CD4-positive, alpha-beta memory T cell (primary cell): ENCODE measurements at places on chromosomes 3 and 15.

GRCh38 chr3:124584552-124585391, 145.5 kb upstream of the UMPS start:
- DNase-seq: peak; percentile 36

DNA sequence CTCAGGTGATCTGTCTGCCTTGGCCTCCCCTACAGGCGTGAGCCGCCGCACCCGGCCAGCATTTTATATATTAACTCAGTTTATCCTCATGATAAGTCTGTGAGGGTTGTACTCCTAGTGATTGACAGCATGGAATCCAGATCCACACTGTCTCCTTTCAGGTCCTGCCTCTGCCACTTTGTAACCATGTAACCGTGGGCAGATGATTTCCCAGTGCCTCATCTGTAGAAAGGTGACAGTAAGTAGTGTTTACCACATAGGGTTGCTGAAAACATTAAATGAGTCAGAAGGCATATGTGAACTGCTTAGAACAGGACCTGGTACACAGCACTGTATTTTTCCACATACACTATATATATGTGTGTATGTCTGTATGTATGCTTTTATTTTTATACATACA, 2.4 kb downstream of the FYTTD1 start:
- no peak for DNase-seq

GRCh38 chr3:73520931-73521461, 103.7 kb downstream of the PDZRN3 start:
- no peak for DNase-seq

- DNase-seq: no peak
These were observed 152.3 kb upstream of the STAC start for GRCh38 chr3:36227980-36228379.

DNA sequence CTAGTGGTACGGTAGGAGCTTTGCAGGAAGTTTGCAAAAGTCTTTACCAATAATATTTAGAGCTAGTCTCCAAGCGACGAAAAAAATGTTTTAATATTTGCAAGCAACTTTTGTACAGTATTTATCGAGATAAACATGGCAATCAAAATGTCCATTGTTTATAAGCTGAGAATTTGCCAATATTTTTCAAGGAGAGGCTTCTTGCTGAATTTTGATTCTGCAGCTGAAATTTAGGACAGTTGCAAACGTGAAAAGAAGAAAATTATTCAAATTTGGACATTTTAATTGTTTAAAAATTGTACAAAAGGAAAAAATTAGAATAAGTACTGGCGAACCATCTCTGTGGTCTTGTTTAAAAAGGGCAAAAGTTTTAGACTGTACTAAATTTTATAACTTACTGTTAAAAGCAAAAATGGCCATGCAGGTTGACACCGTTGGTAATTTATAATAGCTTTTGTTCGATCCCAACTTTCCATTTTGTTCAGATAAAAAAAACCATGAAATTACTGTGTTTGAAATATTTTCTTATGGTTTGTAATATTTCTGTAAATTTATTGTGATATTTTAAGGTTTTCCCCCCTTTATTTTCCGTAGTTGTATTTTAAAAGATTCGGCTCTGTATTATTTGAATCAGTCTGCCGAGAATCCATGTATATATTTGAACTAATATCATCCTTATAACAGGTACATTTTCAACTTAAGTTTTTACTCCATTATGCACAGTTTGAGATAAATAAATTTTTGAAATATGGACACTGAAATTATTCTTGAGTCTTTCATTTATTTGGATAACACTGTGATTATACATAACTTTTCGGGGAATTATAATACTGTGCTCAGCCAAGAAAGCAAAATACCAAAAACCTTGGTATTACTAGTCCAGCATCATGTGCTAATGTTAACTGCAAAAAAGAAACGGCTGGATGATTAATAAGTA, 2.2 kb downstream of the SOX2 start:
- DNase-seq: no peak

GRCh38 chr3:146065573-146066006, 95.4 kb downstream of the PLOD2 start:
- no peak for DNase-seq

DNA sequence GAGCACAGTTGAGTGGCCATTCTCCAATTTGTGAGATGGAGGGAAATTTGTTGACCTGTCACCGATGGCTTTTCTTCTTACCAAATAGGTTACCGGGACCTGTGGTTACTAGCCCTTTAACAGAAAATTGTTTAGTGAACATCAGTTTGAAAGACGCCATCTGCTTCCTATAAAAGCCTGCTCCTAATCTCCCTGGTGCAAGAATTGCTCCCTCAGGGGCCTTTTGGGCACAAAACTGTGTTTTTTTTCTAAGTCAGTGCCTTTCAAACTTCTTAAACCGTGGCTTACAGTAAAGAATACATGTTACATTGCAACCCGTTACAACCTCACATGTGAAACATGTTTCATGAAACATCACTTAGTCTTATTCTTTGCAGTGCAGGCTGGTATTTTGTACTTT, 15.0 kb downstream of the CACNA2D3 start:
- no peak for DNase-seq

- no peak for DNase-seq
These were observed 123.2 kb upstream of the RAP2B start for GRCh38 chr3:153038779-153039178.

- DNase-seq: peak; percentile 47
These were observed 1.1 kb downstream of the HEG1 start for GRCh38 chr3:125054449-125055329.

GRCh38 chr3:120894316-120895057, 13.5 kb upstream of the STXBP5L start:
- no peak for DNase-seq

DNA sequence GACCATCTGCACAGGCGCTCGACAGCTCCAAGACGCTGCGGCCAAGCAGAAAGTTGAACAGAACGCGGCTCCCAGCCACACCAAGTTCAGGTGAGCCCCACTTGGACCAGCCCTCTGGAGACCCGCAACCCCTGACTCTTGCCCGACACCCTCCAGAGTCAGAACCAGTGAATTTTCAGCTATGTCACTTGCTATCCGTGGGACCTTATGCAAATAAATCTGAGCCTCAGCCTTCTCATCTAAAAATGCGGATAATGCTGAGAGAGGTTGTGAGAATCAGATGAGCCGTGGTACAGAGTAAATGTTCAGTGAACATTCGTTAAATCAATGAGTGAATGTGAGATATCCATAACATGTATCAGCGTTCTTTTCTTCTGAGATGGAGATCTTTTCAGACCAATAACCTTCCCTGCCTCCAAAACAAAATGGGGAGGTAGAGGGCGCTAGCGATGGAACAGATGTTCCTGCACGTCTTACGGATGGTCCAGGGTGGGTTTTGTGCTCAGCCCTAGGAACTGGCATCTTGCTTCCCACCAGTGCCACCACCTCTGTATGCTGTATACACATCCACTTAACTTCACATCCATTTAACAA, 524 bp downstream of the MRPS11 start:
- no peak for DNase-seq

DNA sequence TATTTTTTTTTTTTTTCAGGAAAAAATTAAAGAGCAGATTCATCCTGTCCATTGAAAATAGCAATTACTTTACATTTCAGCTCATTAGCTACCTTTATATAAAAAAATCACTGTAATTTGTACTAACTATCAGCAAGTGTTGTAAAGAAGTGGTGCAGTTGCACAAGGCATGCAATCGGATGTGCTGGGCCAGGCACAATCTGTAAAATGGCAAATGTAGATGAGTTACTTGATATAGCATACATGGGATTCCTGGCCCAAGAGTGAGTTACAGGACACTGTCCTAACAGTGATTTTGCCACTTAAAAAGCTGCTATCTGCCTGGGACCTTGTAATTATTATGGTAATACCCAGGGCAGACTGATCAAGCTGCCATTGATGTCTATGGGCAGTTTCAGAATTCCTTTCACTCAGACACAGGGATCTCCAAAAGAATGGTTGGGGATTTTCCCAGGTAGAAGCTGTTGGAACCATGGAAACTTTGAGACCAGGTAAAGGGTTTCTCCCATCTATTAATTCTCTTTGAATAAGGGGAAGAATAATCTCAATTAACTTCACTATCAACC, 182.2 kb upstream of the ICE2 start:
- DNase-seq: no peak

- no peak for DNase-seq
These were observed 15.7 kb downstream of the LIPC start for GRCh38 chr15:58447271-58448010.

DNA sequence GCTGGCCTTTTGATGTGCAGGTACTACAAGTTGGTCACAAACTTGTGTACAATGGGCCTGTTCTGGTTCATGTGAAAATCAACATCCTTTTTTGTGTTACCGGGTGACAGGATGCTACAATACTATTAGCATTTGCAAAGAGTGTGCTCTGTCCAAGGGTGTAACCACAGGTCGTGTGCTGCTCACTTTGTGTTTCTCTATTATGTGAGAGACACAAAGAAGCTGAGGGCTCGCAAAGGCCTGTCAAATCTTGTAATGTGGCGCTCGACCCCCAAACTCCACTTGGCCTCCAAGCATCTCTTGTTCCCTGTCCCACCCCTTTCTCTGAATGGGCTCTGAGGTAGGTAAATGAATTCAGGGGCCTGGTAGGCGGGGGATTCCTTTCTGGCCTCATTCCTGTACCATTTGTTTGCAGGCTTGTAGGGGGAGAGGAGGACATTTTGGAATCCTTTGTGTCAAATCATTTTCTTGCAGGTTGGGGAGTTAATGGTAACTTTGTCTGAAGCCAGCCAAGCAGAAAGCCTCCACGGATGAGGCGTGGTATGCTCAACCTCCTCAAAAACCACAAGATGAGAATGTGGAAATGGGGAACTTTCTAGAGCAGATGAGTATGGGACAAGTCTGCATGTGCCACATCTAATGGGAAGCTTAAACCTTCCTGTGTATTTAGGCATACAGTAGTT, 109.1 kb downstream of the OPA1 start:
- DNase-seq: no peak

DNA sequence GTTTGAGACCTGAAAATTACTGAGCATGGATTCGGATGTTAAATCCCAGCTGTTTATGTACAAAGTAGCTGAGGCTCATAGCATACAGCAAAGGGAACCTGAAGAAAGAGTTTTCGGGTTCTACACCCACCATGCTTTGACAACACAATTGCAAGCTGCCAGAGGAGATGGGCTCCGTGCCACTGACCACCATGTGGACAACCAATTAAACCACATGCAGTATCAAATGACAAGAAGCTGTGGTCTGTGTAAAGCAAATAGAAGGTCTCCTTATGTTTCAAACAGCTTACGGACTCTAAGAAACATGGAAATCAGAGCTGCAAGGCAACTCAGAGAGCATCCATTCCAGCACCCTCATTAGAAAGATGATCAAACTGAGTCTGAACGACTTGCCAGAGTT, 12.9 kb downstream of the GABRB3 start:
- DNase-seq: no peak

- no peak for DNase-seq
These were observed 284.9 kb upstream of the TBC1D5 start for GRCh38 chr3:18027161-18027939.

DNA sequence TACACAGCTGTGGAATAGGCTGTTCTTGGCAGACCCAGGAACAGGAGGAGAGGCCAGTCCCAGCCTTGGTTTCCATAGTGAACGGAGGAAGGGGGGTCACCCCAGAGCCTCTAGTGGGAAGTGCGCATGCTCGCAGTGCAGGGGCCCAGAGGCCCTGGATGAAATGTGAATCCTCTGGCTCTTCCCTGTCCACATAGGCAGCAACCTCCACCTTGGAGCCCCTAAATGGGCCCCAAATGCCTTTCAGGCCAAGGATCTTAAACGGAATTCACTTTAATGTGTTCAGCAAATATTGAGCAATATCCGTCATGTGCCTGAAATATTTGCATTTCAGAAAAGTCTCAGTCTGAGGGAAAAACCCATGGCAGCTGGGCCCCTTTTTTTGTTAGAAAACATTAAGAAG, 3.3 kb upstream of the NDN start:
- no peak for DNase-seq

- no peak for DNase-seq
These were observed 3.3 kb upstream of the GMNC start for GRCh38 chr3:190865828-190866227.

DNA sequence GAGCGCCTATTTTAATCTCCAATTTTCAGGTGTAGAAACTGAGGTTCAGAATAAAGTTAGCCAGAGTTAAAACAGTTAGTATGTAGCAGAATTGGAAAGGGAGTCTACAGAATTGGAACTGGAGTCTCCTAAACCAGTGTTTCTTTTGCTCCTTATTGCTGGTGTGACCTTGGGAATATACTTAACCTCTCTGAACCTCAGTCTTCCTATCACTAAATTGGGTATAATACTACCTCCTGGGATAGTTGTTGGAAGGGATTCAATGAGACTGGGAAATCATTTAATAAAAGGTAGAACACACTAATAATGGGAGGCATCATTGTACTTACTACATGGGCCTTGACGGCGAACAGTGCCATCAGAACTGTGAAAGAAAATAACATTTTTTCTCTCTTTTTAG, 55.1 kb downstream of the LPP start:
- DNase-seq: no peak

- DNase-seq: no peak
These were observed 1.2 kb downstream of the ZBTB11 start for GRCh38 chr3:101675709-101676215.

DNA sequence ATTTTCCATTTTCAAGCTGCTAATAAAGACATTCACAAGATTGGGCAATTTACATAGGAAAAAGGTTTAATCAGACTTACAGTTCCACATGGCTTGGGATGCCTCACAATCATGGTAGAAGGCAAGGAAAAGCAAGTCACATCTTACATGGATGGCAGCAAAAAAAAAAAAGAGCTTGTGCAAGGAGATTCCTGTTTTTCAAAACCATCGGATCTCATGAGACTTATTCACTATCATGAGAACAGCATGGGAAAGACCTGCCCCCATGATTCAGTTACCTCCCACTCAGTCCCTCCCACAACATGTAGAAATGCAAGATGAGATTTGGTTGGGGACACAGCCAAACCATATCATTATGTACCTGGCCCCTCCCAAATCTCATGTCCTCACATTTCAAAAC, 202.0 kb downstream of the FNDC3B start:
- DNase-seq: no peak

DNA sequence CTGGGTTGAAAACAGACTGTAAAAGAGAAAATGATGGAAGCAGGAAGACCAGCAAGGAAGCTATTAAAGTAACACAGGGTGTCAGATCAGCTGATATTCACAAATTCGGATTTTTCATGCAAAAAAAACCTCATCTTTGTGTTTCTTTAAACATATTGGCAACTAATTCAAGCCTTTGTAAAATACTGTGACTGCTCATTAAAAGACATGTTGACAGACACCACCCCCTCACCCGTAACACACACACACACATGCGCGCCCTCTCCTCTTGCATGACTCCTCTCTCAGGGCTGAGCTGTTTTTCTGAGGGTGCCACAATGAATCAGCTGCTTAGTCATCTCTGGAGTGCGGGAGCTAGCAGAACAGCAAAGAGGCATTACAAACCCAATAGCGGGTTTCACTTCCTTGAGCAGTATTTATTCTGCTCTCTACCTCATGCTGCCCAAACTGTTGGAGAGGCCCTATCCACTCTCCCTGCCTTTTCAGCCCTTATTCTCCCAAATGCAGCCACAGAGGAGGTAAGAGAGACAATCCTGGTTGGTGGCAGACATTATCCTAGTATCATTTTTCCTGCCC, 35.8 kb upstream of the CCDC80 start:
- peak; percentile 41 for DNase-seq
